WTC11 (cell line): ENCODE measurements at places on chromosomes 13 and 19.

DNA sequence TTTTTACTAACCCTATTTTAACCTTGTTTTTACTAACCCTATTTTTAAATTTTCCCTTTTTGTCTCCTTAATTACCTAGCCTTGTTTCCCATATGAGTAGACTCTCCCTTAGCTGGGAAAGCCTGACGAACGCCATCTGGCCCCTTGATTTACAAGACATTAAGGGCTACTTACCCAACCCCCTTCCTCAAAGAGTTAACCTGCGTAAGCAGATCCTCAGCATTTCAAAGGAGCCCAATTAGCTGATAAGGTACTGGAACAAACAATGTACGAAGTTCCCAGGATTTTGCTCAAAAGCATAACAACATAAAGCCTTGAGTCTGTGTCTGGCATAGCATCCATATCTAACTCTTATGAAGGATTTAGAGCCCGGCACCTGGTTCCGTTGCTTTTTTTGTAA, 4.7 kb upstream of the MVB12A start:
- peak; percentile 50 for DNase-seq

- no peak for DNase-seq
Measured at GRCh38 chr13:33114146-33114545, 97.9 kb downstream of the KL start.

- no peak for DNase-seq
Measured at GRCh38 chr13:112261924-112262323, 114.2 kb upstream of the SPACA7 start.

DNA sequence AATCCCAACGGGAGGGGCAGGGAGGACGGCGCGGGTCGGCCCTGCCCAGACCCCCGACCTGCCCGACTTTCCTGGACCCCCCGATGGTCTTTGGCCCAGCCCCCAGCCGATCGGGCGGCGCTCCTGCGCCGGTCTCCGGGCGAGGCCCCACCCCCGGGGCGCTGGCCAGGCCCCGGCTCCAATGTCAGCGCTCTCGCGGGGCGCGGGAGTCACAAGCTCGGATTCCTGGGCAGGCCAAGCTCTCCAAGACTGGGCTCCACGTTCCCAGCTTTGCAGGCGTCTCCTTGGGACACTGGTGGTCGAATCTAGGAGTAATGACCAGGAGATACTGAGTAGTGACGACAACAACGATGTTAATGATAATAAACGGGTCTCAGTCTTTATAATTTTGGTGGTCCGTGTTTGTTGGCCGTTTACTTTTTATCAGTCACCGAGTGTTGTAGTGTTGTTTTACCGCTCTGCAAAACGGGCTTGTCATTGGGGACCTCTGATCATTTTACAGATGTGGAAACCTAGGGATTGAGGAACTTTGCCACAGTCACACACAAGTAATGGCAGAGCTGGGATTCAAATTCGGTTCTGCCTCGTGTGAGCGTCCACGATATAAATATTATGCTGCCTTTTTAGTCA, 545 bp downstream of the RAD23A start:
- DNase-seq = peak; percentile 89

DNA sequence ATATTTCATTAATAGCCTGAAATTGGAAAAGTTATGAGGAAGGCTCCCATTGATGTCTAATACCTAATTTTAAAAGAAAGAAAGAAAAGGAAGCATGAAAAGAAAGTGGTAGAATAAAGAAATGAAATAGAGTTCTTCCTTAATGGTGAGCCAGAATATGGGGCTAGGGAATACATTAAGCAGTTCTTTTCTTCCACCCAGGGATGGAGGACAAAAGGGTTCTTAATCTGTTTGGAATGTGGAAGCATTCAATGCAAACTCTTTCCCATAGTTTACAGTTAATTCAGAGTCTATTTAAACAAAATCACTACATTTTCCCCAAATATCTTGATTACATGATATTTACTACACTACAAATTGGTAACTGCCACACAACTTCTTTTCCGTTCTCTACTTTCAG, 18.4 kb upstream of the ZMYM2 start:
- DNase-seq = no peak

DNA sequence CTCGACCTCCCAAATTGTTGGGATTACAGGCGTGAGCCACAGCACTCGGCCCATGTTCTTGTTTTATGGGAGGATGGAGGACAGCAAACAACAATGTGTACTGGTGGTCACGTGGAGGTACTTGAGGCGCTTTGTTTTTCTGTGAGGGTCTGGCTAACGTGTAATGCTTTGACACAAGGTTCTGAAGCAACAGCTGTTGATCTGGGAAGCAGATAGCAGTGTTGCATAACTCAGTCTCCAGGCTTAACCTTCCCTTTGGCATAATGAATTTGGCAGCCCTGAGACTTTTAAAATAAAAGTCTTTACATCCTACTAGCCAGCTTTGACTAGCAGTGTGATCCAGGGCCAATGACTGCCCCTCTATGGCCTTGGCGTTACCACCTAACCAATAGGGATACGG, 6.9 kb upstream of the ZNF580 start:
- DNase-seq = no peak

DNA sequence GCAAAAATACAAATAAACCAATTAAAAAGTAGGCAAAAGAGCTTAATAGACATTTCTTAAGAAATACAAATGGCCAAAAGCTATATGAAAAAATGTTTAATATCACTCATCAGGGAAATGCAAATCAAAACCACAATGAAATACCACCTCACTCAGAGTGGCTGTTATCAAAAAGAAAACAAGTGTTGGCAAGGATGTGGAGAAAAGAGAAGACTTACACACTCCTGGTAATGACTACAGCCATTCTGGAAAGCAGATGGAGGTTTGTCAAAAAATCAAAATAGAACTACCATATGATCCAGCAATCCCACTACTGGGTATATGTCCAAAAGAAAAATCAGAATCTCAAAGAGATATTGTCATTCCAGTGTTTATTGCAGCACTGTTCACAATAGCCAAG, 223.5 kb upstream of the SLC10A2 start:
- DNase-seq = no peak

DNA sequence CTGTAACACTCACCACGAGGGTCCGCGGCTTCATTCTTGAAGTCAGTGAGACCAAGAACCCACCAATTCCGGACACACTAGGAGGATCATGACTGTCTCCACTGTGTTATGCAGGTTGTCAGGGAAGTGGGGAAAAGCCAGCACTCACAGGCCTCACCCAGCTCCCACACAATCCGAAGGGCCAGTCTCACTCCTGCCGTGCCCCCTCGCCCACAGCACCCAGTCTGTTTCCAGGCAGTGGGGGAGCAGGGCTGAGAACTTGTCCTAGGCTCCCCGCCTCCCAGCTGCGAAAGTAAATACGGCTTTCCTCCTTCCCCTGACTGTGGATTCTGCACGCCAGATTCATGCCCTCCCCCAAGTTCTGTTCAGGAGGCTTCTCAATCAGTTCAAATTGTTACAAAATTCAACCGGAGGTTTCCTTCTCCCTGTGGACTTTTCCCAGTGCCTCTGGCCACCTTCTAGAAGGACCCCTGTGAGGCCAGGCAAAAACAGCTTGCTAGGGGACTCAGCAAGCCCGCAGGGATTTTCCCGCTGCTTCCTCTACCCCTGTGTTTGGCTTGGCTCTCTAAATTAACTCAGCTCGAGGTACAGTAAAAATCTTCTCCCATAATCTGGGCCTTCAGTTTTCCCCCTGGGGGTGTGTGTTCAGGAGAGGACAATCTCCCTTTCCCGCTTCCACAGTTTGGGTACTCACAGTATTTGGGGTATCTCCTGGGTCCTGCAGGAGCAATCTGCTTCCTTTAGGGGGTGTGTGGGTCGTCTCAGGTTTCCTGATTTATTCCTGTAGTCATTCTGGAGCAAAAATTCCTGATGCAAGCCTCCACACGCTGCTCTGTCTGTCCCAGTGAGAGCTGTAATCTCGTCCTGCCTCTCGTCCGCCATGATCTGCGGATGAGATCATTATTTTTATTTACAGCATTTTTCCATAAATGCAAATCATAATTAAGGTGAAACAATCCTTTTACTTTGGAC, 899.8 kb downstream of the GPC5 start:
- peak; percentile 14 for DNase-seq

DNA sequence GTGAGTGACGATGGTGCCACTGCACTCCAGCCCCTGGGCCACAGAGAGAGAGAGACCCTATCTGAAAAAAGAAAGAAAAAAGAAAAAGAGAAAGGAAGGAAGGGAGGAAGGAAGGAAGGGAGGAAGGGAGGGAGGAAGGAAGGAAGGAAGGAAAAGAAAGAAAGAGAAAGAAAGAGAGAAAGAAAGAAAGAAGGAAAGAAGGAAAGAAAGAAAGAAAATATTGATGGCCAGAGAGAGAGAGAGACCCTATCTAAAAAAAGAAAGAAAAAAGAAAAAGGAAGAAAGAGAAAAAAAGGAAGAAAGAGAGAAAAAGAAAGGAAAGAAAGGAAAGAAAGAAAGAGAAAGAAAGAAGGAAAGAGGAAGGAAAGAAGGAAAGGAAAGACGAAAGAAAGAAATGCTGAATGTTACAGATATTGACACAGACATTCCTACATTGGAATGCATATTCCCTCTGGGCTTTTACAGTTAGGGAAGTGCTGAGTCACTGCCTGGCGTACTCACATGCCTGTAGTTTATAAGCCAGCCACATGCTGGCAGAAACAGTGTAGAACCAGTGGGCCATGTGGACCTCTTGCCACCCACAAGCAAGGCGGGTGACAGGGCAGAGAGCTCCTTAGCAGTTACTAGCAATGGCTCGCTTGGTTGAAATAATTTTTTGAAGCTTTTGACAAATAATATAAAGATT, 34.6 kb upstream of the SLC46A3 start:
- DNase-seq = peak; percentile 36

GRCh38 chr19:6073858-6074708, 36.2 kb downstream of the RFX2 start:
- DNase-seq = no peak

DNA sequence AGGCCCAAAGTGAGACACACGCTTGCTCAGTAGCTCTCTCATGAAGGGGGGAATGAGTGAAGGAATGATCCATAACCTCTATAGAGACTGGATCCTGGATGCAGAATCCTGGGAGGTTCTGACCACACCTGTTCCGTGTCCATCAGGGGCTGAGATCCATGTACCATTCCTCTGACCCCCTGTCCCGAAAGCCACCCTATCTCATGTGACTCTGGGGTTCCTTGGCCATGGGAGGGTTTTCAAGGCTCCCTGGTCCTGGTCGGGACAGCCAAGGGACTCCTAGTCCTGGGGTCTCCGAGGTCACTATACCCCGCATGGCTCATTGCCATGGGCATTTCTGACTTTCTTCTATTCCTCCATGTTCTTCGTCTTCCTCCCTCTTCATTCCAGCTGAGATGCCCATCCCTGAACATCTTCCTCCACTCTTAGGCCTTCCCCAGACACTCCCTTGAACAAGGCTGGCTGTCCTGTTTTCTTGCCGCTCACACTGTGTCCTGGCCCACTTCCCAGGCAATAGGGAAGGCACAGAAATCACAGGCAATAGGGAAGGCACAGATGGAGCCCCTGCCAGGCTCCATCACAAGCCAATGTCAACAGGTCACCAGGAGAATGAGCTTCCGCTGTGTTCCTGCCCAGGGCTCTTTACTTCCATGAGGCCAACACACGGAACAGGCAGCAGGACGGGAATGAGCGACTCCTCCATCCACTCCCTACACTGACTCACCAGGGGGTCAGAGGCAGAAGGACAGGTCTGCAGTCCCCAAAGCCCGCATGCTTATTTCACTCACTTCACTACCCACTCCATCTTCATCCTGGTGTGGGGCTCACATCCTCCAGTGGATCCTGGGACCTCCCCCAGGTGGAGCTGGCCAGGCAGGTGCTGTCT, 3.2 kb downstream of the CEACAM5 start:
- DNase-seq = no peak

GRCh38 chr13:110685305-110686020, 20.5 kb downstream of the CARS2 start:
- DNase-seq = no peak

DNA sequence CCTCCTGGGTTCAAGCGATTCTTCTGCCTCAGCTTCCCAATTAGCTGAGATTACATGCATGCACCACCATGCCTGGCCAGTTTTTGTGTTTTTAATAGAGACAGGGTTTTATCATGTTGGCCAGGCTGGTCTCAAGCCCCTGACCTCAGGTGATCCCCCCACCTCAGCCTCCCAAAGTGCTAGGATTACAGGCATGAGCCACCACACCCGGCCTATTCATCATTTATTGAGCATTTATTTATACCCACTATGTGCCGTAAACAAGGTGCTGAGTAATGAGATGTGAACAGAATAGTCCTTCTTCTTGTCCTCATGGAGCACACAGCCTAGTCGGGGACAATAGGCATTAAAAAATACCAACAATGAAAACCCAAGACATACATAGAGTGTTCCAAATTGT, 25.6 kb downstream of the ACTN4 start:
- no peak for DNase-seq

GRCh38 chr13:50908371-50908770, 1.2 kb upstream of the RNASEH2B start:
- no peak for DNase-seq

- DNase-seq = peak; percentile 46
Measured at GRCh38 chr19:33245948-33246708, 20.5 kb upstream of the SLC7A10 start.

DNA sequence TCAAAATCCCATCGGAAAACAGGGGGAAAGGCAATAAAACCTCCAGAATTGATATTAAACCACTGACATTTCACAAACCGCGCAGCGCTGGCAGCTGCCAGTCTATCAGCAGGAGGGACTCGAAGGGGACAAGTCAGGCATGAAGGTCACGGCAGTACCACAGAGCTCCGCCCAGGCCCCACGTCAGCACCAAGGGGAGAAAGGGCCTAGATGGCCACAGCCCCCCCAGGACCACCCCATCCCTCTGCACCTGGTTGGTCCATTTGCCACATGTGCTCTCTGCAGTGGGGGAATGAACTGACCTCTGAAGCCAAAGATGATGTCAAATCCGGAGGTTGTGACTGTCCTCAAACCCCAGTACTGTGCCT, 9.5 kb upstream of the VSTM2B start:
- no peak for DNase-seq

DNA sequence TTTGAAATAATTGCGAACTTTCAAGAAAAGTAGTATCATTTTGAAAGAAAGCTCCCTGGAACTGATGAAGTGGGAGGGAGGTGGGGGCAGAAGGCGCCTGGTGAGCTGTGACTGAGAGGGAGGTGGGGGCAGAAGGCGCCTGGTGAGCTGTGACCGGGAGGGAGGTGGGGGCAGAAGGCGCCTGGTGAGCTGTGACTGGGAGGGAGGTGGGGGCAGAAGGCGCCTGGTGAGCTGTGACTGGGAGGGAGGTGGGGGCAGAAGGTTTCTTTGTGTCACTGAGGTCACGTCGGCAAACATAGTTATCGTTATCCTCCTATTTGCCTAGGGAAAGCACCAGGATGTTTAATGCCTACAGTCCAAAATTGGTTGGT, 24.2 kb downstream of the C2CD4C start:
- no peak for DNase-seq

- no peak for DNase-seq
Measured at GRCh38 chr13:114173745-114174144, 5.3 kb upstream of the CFAP97D2 start.
